HTR-8/SVneo (cell line): ENCODE measurements at places on chromosomes 11 and 22.

DNA sequence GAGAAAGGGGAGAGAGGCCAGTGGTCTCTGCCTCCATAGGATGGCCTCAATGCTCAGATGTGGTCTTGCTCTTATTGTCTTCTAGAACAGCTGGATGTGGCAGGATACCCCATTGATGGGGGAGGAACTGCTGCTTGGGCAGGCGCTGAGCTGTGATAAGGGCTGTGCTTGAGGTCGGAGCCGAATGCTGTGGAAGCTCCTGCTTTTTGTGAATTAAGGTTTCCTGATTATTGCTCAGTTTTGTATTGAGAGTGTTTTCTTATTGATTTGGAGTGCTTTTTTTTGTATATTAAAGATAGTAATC is 57.2 kb downstream of the CABIN1 start:
- no peak for DNase-seq

- DNase-seq = no peak
Observed at GRCh38 chr11:71425860-71426259, 22.3 kb downstream of the DHCR7 start.

- no peak for DNase-seq
Observed at GRCh38 chr11:71252269-71252769, at the start of gene SHANK2. TSS of gene SHANK2 (minus strand) at chr11:71252577. CDS start at chr11:71147326, 105,251 bp downstream.

DNA sequence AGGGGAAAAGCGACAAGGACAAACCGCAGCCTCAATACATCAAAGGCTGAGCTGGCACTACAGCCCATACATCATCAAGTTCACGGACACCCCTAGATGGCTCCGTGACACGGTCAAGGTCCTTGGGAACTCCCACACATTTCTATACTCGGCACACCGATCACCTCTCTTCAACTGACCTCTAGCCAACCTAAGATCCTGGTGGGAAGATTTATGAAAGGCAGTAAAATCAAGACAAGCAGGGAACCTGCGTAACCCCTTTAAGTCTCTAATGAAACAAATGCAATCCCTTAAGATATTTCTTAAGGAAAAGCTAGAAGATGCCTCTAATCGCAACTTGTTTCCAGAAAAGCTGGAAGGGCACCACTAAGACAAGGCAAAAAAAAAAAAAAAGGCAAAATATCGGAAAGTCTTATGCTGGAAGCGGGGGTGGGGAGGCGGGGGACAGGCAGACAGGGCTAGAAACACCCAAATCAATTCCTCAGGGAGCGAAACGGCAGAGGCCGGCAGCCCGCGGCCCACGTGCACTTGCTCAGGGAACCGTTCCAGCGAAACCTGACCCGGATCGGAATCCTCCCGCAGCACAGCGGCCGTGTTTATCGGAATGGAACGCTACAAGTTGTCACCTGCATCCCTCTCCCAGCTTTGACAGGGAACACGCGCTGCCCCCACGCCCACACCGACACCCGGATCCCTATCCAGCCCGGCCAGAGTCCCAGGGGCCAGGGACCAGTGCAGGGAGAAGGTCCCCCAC is 1.4 kb downstream of the ARHGAP20 start:
- DNase-seq = peak; percentile 23

DNA sequence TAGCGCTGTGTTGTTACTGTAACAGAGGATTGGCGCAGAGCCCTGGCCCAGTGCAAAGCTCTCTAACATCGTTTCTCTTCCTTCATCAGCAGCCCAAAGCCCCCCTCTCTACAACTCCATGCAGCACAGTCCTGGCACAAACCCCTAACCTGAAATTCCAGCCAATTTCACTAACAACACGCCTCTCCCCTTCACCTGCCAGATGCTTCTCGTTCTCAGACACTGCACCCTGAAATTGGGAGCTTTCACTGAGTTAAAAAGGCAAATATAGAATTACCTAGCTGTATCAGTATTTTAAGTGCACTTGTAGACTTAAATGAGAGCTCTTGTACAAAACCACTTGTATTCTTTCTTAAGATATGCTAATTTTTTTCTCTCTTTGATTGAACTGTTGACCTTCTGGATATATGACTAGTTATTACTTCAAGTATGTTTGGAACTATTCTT is 16.3 kb downstream of the GRAP2 start:
- DNase-seq = no peak

DNA sequence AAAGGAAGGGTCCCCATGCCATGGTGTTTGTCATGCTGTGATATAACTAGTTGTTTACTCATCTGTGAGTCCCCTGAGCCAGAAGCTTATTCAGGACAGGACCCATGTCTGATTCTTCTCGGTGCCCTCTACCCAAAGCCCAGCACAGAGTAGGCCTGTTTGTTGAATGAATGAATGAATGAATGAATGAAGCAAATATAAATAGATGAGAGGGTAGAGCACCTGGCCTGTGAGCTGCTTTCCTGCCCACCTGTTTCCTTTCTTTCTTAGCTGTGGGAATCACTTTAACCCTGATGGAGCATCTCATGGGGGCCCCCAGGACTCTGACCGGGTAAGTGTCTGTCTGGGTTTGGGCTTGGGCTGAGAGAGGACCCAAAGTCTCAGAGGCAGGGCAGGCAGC is 7.2 kb downstream of the CCS start:
- DNase-seq = no peak

GRCh38 chr11:9315078-9315688 is 790 bp upstream of the TMEM41B start:
- no peak for DNase-seq

GRCh38 chr11:38988908-38989307 is 2390.9 kb upstream of the RAG2 start:
- DNase-seq = no peak

GRCh38 chr11:87628026-87628580 is 547.1 kb downstream of the RAB38 start:
- no peak for DNase-seq

GRCh38 chr11:2139123-2139521 is at the start of gene IGF2:
TSS of gene IGF2 (minus strand) at chr11:2139389. CDS start at chr11:2135523, 3,866 bp downstream.
- no peak for DNase-seq
